ENCODE measurements at places on chromosomes 7 and 10. TPM values are rescaled to one million over a fixed set of nuclear protein-coding genes. Genes with fewer than 3 reads are reported as not detected.

- DNase-seq, result peak; percentile 45
Measured at GRCh38 chr7:115009736-115010440, 88.0 kb downstream of the MDFIC start.

DNA sequence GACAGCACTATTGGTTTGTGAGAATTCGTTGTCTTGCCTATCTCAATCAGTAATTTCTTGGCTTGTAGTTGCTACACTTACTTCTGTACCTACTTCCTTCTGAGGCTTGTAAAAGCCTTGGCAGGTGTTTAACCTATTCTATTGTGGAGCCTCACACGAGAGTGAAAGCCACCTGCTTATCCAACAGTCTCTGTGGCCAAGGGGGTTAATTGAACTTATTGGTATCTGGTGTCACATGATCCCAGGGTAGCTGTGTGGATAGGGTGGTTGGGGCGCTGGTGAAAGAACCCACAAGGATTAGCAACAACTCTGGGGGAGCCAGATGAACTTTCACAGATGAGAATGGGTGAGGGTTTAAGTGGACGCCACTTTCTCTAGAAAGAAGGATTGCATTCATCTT lies 13.9 kb upstream of the ATP6V0E2 start:
- no peak for DNase-seq

GRCh38 chr7:24781106-24781505 lies 23.8 kb upstream of the GSDME start:
- no peak for DNase-seq

ADRA2A gene
- total RNA-seq, result 1.0 TPM

DNA sequence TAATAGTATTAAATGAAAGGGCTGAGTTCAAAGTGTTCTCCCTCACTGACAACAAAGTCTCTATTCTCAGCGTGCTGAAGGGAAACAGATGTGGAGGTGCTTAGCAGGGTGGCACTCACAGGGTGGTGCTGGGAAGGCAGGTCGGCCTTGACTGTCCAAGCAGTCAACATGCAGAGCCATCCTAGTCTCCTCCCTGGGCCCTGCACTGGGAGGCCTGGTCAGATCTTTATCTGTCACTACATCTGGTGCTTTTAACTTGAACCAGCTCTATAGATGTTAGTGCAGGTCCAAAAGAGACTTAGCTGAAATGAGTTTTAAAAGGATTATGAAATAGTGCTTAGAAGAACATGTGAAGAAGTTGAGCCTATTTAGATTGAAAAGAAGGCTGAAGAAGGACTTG lies 82.1 kb downstream of the AVL9 start:
- DNase-seq, result no peak

PTPRE gene
- 17.4 TPM for total RNA-seq

DNA sequence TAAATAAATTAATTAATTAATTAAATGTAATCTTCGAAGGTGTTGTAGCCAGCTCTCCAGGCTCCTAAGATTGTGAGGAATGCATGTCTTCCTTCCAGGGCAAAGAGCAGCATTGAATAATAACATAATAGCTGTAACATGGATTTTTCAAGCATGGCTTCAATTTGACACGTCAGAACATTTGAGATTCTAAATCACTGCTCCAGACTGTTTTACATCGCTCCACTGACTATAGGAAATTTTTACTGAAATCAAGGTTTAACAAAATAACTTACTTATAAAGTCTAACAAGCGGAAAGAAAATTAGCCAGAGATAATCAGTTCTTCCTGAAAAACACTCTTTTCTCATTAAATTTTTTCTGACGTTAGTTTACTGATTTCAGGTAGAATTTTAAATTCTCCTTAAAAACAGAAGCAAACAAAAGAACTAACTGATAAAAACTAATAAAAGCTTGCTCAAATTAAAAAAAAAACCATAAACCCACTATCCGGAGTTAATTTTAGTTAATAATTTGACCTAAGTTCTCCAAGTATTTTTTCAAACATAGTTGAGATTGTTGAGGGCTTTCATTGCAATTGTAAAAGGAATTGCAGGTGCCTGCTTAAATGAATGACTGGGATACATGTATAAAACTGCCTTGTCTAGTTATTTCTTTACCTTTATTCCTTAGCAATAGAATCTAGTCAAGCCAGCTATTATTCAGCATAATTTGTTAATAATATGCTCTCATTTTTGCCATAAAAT lies 51.2 kb upstream of the SGCE start:
- no peak for DNase-seq

DNA sequence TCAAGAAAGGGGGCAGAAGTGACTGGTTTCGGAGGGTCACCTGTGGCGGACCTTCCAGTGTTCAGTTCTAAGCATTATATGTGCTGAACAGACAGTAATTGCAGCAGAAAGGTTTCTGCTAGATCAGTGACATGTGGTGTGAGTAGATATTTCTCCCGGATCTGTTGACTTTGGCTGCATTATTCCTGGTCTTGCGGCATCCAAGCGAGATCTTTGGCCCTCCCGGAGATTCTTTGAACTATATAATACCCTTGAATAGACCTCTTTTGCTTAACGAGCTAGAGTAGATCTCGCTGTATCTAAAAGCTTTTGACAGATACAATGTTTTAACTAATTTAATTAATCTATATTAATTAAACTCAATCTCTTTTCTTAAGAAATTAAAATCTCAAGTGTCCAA lies 99.8 kb downstream of the PTN start:
- DNase-seq, result no peak

HMX3 gene
- not detected for total RNA-seq

DNA sequence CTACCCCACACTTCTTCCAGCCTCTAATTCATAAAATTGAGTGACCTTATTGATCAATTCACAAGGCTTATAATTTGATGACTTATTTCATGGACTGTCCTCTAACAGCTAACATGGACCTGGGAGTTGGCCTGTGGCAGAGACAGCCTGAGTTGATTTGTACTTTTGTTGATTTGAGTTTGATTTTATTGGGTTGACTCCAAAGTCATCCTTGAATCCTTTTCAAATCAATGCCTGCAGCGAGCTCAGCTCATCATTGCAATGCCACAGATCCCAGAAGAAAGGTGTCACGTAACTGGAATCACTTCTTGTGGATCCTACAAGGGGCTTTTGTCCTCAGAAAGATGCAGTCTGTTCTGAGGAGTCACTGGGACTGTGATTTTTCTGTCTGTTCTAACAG lies 138.0 kb downstream of the CAMK1D start:
- no peak for DNase-seq

DNA sequence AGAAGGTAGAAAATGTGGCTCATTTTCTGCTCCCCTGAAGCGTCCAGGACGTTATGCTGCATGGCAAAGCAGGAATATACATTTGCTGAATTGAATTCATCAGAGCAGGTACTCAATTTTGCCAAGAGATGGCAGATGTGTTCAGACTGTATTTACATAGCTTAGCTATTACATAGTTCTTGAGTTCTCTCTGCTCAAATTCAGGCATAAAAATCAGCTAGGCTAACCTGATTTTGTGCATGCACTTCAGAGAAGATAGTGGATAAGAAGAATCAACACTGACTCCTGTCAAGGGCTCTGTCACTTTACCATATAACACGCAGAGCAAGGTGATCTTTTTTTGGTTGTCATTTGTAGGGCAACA lies 209.2 kb upstream of the FAM3C start:
- no peak for DNase-seq

GRCh38 chr10:33774857-33775256 lies 440.4 kb upstream of the NRP1 start:
- no peak for DNase-seq

DNA sequence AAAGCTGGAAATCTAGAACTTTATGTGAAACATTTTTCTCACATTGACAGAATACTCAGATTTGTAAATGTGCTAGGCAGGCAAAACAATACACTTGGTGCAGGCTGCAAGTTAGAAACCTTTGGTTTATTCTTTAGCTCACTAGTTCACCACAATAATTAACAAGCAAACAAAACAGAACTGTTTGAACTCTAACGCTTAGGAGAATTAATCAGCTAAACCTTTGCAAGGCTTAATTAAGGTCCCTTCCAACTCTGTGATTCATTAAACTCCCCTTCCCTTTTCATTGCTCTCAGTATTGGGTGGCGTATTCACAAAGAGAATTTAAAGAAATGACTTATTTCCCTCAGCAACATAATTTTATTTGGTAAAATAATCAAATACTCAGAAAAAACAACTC lies 99.0 kb downstream of the PON1 start:
- DNase-seq, result no peak

COL28A1 gene
- 5.6 TPM for total RNA-seq

DNA sequence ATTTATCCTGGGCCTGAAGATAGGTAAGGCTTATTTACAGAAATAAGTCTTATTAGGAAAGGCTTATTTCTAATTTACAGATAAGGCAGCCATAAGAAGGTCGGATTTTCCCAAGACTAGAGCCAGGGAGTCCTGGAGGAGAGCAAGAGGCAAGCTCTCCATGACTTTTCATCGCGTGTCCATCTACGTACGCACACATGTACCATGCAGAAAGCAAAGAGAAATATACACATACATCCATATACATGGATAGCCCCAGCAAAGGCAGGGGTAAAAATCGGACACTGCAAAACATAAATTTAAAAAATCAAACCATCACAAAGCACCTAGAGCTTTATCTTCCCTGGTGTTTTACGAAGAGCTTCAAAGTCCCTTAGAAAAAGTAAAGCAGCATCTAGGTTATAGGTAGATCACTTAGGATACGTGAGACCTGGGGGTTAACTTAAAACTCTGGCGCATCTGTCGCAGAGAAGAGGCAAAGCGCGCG lies 25.8 kb upstream of the ZRANB1 start:
- no peak for DNase-seq

IL2RA gene
- total RNA-seq, result 3.8 TPM

DNA sequence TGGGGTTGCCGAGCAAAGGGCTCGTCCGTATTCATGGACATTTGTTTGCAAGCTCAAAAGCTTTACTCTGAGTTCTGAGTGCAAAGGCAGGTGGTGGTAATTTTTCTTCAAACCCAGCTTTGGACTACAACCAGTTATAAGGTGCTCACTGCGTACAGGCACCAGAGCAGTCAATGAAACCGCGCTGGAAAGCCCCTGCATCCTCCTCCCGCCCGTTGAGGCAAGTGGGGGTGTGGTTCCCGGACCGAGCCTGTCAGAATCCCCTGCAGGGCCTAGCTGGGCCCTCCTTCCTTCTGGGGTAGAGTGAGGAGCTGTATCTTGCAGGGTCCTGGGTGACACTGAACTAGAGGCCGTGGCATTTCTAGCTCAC lies 22.3 kb downstream of the AMZ1 start:
- no peak for DNase-seq

- DNase-seq, result no peak
Measured at GRCh38 chr7:100221231-100221718, 1.5 kb downstream of the PVRIG start.

GRCh38 chr10:3812141-3812540 lies 27.1 kb upstream of the KLF6 start:
- DNase-seq, result no peak

FAM25G gene
- not detected for total RNA-seq

DNA sequence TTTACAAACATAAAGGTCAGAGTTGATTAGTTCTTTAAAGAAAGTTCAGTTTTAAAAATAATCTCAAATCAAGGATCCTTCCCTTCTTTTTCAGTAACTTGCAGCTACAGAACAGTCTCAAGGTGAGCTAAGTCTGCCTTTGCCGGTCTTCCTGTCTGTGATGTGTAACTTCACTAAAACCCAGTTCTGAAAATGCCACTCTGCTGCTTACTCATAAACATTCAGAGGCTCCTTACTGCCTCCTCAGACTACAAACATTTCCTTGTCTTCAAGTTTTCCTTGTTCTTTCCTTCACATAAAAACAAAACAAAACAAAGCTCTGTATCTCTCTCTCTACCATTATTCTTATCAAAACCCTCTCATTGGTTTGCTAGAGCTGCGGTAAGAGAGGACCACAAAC lies 128.7 kb downstream of the ETV1 start:
- DNase-seq, result no peak

DNA sequence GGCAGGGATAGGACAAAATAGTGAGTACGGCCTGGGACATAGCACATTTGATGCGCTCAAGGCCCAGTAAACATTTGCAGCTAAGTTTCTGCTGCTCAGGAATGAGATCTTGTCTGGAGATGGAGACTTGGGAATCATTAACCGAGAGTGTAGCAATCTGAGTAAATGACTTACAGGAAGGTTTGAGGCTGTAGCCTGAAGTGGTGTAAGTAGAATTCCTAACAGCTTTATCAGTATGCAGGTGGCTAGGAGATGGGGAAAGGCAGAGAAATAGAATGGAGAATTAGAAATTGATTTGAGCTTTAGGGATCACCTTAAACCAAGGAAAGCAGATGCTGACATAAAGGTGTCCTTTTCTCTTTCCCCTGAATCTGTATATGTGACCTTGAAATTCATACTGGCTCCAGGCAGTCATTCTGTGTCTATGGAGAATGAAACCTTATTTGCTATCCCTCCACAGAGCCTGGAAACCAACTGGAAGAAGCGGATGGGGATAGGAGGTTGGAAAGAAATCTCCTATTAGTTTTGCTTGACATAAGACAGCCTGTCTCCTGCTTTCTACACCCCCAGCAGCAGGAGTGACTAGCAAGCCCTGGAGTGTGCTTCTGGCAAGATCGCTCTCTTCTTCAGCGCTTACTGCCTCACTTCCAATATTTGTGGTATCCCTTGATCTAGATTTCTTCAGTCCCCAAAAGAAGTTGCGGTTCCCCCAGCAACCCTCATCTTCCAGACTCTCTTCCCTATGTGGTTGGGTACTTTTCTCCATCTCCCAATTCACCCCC lies 6.4 kb upstream of the PON2 start:
- DNase-seq, result no peak

- peak; percentile 61 for DNase-seq
Measured at GRCh38 chr7:22193450-22193983, 163.4 kb downstream of the RAPGEF5 start.

WEE2 gene
- not detected for total RNA-seq

DNA sequence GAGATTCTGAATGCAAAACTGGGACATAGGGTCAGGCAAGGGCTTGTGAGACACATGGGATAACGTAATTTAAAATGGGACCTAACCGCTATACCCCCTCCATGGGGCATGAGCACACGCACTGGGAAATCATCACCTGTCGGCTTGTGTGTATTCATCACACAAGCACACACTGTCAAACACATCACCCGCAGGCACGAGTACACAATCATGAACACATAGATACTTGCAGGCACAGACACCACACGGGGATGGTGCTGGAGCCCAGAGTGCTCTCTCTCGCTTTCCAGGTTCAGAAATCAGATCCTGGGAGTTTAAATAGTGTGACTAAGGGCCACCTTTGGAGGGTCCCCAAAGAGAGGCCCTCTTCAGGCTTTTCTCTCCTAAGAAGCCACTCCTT lies 19.6 kb upstream of the TLX1 start:
- DNase-seq, result no peak

DNA sequence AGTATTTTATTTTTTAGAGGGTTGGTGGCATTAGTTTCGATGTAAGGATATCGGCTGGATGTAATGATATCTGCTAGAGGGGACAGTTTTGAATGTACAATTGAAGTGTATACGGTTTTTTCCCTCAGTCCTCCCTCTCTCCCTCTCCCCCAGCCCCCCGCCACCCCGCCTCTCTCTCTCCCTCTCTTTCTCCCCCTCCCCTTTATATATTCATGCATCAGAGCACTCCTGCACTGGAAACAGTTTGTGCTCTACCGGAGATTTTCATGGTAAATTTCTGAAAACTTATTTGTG lies 1.6 kb downstream of the GLCCI1 start:
- no peak for DNase-seq

All from Right ventricle myocardium inferior (tissue), 1 donor.